MG63 (cell line): ENCODE measurements at places on chromosomes 3 and 15. TPM values are rescaled to one million over a fixed set of nuclear protein-coding genes. Genes with fewer than 3 reads are reported as not detected.

Gene GPR149
- total RNA-seq, result not detected in 2 replicates

Gene CYP8B1
- total RNA-seq, result not detected in 2 replicates

Gene RGMA
- 0.47 TPM in 1 of 2 replicates, not detected in the other for total RNA-seq

DNA sequence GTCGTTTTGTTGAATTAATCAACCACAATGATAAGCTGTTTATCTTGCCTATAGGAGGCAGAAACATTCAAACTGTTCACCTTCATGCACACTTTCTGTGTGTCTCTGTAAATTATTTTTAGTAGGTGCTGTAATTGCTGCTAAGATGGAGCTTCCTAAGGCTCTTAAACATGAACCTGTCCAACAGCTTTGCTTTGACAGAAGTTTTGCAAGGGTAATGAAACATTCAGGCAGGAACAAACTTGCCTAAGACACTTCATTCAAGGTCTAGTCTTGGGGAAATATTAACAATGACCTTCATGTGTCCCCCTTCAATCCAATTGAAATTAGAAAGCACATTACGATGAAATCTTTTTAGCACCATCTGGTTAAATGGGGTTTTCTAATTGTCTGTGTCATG lies 156.1 kb downstream of the DIPK2A start:
- no peak for DNase-seq

DNA sequence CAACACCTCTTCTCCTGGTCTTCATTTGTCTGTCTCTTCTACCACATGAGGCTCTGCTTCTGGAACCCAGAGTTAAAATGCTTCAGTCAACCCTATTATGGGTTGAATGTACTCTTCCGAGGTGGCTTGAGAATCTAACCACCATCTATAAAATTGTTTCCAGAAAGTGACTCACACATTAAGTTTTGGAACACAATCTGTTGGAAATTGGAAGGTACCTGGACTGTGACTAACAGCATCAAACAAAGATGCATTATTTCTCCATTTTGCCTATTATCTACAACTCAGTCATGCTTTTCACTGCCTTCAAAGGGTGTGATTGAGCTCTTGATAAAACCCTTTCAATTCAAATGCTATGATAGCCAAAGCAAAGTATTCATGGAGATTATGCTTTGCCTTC lies 499.0 kb upstream of the SEMA6D start:
- no peak for DNase-seq

GRCh38 chr3:48996640-48997039 lies 6.6 kb downstream of the P4HTM start:
- no peak for DNase-seq

GRCh38 chr15:40100123-40100946 lies 8.3 kb downstream of the BMF start:
- peak; percentile 32 for DNase-seq

DNA sequence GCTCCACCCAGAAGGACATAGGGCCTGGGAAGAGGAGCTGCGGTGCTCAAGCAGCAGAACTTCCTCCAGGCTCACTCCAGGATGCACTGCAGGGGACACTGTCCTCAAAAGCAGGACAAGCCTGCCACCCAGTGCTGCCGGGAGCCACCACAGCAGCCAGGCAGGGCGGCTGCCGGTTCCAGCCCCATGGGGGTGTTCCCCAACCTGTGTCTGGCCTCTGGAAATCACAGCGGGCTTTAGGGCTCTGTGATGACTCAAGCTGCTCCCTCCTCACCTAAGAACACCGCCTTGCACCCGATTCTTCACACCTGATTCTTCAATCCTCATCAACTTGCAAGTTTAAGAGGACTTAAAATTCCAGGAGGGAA lies 71.9 kb upstream of the SLC6A11 start:
- DNase-seq, result peak; percentile 7

- DNase-seq, result no peak
Observed at GRCh38 chr15:38010395-38010794, 76.0 kb downstream of the TMCO5A start.

DNA sequence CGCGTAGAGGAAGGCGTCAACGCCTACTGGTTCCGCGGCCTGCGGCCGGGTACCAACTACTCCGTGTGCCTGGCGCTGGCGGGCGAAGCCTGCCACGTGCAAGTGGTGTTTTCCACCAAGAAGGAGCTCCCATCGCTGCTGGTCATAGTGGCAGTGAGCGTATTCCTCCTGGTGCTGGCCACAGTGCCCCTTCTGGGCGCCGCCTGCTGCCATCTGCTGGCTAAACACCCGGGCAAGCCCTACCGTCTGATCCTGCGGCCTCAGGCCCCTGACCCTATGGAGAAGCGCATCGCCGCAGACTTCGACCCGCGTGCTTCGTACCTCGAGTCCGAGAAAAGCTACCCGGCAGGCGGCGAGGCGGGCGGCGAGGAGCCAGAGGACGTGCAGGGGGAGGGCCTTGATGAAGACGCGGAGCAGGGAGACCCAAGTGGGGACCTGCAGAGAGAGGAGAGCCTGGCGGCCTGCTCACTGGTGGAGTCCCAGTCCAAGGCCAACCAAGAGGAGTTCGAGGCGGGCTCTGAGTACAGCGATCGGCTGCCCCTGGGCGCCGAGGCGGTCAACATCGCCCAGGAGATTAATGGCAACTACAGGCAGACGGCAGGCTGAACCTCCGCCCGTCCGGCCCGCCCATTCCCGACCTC lies 4.1 kb downstream of the ISLR2 start:
- DNase-seq, result peak; percentile 35

GRCh38 chr3:193743702-193744047 lies 150.7 kb downstream of the OPA1 start:
- no peak for DNase-seq

GRCh38 chr15:74584779-74585178 lies 30.9 kb upstream of the CLK3 start:
- no peak for DNase-seq

DNA sequence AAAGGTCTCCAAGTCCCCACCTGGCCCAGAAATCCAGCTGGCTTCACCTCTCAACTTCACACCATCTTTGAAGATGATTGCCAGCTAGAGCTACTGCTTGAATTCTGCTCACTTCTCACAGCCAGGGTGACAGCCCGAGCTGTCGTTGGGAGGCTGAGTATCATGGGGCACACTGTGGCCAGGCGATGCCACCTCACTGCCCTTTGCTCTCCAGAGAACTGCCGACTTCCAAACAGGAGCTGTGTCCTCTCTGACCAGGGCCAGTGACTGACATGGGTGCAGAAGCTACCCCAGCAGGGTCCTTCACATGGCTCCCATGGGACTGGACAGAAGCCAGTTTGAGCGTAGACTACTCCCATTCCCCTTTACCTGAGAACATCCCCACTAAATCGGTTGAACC lies 254.0 kb downstream of the GABRB3 start:
- no peak for DNase-seq

DNA sequence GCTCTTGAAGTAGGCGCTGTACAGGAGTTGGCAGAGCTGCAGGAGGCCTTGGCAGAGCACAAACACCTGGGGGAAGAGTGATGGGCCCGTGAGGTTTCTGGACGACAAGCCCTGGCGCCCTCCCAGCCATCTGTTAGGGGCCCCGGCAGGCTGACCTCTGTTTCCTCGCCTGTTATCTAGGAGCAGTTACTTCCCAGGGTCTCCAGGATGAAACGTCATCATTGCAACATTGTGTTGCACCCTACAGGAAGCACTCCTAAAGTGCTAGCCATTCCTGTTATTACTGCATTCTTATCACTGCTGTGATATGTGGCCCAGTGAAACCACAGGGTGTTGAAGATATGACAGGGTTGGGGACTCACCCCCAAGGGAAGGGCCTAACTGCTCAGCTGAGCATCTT lies 50.2 kb downstream of the SLCO2A1 start:
- no peak for DNase-seq
